ENCODE measurements at places on chromosomes 1 and 21.

DNA sequence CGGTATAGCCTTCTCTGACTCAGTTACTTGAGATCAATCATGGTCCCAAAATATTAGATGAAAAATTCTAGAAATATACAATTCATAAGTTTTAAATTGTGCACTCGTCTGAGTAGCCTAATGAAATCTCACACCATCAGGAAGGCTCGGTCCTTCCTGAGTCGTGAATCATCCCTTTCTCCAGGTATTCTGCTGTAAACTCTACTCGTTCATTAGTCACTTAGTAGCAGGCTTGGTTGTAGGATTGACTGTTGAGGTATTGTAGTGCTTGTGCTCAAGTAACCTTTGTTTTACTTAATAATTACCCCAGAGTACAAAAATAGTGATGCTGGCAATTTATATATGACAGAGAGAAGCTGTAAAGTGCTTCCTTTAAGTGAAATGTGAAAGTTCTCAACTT, 238.7 kb downstream of the OLFM3 start:
- peak; percentile 15 for DNase-seq

GRCh38 chr1:52593495-52593894, 8.7 kb upstream of the GPX7 start:
- DNase-seq: no peak

DNA sequence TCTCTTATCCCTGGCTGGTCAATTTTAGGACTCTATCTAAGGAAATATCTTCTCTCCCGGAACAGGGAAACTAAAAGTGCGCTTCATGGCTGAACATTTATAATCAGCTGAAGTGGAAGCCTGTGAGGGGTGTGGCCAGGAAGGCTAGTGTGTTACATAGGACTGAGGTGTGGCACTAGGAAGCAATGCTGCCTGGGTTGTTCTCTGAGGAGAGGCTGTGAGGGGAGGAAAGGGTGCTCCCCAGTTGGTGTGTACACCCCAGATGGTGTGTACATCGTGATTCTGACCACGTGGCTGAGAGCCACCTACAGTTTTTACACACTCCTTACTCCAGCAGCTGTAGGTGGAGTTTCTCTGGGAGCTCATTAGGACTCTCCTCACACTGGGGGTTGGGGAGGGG, 16.3 kb downstream of the NTPCR start:
- DNase-seq: no peak

DNA sequence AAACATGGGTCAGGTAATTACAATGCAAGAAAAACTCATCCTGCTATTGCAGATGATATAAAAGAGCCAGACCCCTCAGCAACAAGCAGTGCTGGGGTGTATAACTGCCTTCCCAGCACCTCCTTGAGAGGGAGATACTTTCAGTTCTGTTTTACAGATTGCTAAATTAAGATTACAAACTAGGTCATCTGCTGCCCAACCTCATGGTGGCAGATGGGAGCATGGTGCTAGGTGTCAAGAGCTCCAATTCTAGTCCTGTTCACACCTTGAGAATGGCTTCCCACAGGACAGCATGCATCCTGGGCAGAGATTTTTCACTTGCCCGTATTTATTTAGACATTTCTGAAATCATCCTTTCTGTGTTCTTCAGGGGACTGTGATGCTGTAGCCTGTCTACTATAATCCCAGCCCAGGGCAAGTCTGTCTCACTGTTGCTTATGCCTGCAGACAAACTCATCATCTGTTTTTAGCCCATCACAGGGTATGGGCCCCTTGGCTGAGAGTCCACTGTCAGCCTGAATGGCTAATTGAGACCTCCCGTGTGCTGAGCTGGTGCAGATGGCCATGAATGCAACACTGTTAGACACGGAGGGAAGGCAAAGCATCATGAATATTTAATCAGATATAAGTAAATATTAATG, 40.2 kb upstream of the PBX1 start:
- no peak for DNase-seq

- no peak for DNase-seq
Observed at GRCh38 chr1:241356187-241356518, 852 bp downstream of the RGS7 start.

DNA sequence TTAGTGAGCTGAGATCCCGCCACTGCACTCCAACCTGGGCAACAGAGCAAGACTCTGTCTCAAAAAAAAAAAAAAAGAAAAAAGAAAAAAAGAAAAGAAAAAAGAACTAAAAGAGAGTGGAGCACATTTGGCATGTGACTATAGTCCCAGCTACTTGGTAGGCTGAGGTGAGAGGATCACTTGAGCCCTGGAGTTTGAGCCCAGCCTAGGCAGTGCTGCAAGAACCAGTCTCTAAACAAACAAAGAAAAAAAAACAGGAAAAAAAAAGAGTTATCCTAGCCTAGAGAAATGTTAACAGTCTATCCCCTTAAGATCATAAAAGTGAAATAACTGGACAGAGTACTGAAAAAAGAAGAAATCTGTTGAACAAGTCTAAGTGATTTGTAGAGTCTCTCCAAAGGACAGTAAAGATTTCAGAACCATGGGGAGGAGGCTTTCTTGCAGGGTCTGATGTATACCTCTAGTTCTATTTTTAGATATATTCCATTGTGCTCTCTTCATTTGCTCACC, 4.5 kb upstream of the PRDX1 start:
- no peak for DNase-seq

GRCh38 chr1:99886841-99887240, 36.7 kb downstream of the AGL start:
- peak; percentile 35 for DNase-seq

DNA sequence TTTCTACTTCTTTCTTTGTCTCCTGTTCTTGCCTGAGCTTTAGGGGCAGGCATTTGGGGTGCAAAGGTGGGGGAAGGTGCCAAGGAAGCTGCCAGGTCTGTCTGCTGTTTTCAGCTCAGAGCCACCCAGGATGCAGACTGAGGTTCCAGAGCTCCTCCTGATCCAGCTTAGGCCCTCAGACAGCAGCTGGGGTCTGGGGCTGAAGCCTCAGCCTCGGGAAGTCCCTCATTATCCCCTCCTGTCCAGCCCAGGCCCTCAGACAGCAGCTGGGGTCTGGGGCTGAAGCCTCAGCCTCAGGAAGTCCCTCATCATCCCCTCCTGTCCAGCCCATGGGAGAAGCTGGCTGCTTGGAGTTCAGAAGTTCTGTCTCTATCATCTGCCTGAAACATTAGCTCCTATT, 257.7 kb upstream of the CSF3R start:
- DNase-seq: no peak

DNA sequence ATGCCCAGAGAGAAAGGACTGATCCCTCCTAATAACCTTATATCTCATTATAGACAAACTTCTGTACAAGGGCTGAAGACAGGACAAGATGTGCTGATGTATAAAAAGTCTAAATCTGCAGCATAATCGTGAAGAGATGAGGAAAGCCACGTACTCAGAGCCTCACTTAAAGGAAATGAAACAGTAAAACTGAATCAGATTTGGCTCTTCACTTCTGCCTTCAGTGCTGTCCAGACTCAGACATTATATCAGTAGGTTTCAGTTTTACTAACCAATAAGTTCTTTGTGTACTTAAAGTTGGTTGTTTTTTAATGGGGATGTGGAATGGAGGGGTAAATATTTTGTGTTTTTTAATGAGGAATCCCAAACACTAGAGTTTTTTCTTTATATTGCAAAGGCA, 45.3 kb upstream of the RGS1 start:
- peak; percentile 45 for DNase-seq

DNA sequence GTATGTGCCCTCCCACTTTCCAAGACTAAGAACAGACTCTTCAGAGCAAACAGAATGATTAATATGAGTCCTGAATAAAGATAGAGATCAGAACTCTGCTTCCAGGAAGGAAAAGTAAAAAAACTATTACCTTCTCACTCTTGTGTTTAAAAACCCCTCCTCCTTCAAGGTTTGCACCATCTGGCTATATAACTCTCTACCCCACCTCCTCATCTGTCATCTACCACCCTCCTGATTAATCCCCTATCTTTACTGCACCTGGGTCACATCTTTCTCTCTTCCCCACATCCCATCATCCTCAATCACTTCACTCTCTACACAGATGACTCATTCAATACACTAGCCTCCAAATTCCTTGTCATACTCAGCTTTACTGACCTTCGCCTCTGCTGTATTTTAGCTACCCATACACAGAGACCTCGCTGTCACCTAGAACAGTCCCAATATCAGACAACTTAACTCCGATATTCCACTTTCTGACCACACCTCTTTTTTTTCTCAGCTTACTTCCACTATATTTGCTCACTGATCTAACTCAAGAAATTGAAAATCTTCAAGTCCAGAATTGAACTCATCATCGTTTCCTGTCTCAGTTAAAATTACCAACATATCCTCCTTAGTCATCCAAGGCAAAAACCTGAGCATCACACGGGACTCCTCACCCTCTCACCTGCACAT, 3.7 kb downstream of the SCMH1 start:
- peak; percentile 71 for DNase-seq

- DNase-seq: no peak
Observed at GRCh38 chr1:225182716-225183115, 245.1 kb downstream of the LBR start.

DNA sequence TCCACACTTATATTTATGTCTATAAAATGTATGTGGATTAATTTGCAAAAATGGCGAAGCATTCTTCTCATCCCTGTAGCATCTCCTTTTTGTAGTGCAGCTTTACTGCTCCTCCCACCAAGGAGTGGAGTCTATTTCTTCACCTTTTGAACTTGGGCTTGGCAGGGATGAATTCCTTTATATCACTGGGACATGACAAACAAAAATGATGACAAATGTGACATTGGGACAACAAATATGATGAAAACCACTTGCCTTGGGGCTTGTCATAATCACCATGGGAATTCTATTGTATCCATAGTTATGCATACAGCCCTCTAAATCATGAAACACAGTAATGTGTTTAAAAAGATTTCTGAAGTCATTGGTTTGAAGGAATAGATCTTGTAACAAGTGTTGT, 155.0 kb downstream of the TNFSF18 start:
- no peak for DNase-seq

- no peak for DNase-seq
Observed at GRCh38 chr1:11708554-11709350, 17.2 kb downstream of the DRAXIN start.

- DNase-seq: peak; percentile 71
Observed at GRCh38 chr1:162074276-162075005, 5.0 kb downstream of the NOS1AP start.

- DNase-seq: peak; percentile 97
Observed at GRCh38 chr1:26349188-26349876, 4.6 kb downstream of the CRYBG2 start.

GRCh38 chr21:38942748-38943211, 137.1 kb downstream of the ETS2 start:
- DNase-seq: no peak

Measured in ELR (cell line).